ENCODE measurements at places on chromosomes 1 and 21. TPM values are rescaled to one million over a fixed set of nuclear protein-coding genes. Genes with fewer than 3 reads are reported as not detected.

GRCh38 chr1:13642306-13643004 lies 57.5 kb upstream of the PRDM2 start:
- no peak for DNase-seq

DNA sequence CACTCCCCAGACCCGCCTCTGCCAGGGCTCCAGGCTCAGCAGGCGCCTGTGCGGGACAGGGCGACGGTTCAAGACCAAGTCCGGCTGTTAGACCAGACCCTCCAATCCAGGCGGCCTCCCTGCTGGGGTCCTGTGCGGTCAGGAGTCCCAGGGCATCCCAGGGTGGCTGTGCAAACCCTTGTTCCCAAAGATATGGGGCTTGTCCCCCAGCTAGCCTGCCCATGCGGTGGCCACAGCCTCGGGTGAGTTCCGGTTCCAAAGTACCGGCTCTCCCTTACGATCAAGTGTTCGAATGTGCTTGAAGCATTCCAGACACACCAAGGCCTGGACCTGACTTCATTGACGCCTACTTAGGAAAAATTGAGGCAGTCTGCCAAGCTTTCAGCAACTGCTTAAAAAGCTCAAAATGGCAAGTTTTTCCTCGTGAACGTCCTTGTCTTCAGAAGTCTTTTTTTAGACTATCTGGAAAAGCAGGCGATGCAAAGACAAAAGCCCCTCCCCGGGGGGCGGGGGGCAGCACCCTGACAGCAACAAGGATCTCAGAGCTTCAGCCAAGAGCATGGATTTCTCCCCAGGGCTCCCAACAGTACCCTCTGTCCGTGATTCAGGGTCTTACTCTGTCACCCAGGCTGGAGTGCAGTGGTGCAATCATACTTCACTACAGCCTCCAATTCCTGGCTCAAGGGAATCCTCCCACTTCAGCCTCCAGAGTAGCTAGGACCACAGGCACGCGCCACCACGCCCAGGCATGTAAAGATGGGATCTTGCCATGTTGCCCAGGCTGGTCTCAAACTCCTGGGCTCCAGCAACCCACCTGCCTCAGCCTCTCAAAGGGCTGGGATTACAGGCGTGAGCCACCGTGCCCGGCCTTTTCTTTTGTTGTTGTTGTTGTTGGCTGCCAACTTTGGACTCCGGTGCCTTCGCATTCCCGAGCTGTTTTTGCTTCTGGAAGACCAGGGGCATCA lies 2.3 kb downstream of the FAAP20 start:
- no peak for DNase-seq

GRCh38 chr1:93848350-93848883 lies 30.6 kb downstream of the DNTTIP2 start:
- DNase-seq, result no peak

DNA sequence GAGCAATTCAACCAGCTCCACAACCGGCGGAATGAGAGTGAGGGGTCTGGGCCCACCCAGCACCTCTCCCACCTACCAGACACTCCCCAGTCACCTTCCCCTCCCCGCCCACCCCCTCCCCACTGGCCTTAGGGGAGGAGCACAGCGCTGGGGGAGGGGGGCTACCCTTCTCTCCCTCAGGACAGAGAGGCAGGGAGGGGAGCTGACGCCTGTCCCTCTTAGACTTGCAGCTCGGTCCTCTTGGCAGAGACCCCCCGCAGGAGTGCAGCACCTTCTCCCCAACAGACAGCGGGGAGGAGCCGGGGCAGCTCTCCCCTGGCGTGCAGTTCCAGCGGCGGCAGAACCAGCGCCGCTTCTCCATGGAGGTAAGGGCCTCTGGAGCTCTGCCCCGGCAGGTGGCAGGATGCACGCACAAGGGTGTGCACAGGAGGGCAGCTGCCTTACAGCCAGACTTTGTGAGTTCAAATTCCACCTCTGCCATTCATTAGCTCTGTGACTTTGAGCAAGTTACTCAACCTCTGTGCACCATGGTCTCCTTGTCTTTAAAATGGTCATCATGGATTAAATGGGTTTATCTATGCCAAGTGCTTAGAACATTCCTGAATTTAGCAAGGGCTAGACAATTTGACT lies 18.9 kb downstream of the CDK18 start:
- no peak for DNase-seq

GRCh38 chr1:92820551-92820950 lies 11.3 kb upstream of the RPL5 start:
- DNase-seq, result no peak

DNA sequence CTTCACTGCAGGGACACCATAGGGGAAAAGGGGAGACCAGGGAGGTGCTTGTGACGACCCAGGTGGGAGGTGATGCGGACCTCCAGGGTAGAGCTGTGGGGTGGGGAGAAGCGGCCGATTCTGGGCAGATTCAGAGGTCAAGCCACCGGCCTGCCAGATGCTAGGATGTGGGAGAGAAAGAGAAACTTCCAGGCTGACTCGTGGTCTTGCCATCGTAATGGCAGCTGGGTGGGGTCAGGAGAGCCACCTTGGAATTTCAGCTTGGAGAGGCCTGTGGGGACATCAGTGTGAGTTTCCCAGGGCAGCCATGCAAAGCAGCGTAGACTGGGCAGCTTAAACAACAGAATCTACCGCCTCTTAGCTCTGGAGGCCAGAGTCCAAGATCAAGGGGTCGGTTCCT lies 258.0 kb upstream of the VAMP3 start:
- no peak for DNase-seq

Gene FNDC5
- polyA plus RNA-seq, result 209 TPM
